ENCODE measurements at places on chromosomes 7 and 10.

- DNase-seq: no peak
These were observed 2.4 kb upstream of the ARID5B start for GRCh38 chr10:61899069-61899531.

DNA sequence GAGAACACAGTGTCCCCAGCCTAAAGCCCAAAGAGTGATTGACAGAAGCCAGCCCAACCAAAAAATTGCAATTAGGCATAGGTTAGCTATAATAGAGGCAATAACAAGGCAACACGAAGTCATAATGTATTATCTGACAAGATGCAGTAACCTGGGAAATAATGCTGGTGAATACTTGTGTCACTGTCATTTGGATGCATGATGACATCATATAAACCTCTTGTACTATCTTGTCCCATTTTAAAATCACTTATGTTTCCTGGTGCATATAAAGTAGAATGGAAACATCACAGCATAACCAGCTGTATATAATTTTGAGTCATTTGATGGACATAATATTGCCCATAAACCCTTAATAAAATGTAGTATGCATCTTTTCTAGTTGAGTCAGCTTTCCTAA lies 1138.3 kb upstream of the LRRTM3 start:
- no peak for DNase-seq

- DNase-seq: no peak
These were observed 232.5 kb upstream of the FZD1 start for GRCh38 chr7:91031757-91032156.

DNA sequence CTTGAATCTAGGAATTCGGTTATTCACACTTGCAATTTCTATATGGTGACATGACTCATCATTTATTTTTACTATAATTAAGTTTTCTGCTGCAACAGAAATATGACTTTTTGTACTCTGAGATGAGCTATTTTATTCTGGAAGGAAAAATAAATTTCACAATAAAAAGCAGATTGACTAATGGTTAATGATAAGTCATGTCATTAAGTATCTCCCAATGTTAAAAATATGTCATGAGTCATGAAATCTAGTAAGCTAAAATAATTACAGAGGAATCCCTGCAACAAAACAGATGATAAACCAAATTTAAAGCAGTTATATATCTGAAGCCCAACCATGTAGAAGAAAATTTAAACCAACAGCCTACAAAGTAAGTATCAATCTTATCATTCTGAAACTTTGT lies 149.2 kb downstream of the CACNA2D1 start:
- DNase-seq: no peak

- DNase-seq: no peak
These were observed 149.2 kb downstream of the PTEN start for GRCh38 chr10:88012641-88013040.

DNA sequence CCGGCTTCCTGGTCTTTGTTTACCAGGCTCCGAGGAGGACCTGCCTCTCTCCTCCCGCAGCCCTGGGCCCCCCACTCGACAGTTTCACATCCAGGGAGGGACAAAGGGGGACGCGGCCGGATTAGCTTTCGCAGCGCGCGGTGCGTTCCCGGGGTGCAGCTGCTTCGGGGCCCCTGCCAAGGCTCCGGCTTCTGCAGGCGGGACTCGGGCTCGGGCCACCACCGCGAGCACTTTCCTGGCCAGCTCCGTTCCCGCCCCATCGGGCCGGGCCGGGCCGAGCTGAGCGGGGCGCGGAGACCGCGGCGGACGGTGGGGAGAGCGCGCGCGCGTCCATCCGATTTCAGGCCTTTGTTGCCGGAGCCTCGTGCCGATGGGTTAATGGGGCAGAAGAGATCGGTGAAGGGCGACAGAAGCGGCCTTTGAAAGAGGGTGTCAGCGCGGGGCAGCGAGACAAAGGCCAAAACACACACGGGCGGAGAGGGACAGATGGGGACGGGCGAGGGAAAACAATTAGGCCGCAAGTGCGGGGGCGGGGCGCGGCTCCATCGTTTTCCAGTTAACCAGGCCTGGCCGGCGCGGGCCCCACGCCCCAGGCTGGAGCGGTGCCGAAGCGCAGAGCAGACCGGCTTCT lies 8.5 kb upstream of the UNCX start:
- DNase-seq: no peak
